ENCODE measurements at places on chromosomes 13 and 19.

DNA sequence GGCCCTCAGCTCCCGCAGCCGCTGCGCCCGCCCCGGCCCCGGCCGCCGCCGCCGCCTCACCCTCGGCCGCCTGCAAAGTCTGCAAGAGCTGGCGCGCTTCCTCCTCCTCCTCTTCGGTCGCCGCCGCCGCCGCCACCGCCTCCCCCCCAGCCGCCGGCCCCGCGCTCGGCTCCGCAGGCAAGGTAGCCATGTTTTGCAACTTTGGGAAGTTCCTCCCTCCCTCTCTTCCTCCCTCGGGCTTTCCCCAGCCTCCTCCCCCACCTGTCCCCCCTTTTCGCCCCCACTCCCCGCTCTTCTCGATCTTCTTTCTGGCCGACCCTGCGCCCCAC, 433 bp downstream of the SIX5 start:
- DNase-seq: no peak

DNA sequence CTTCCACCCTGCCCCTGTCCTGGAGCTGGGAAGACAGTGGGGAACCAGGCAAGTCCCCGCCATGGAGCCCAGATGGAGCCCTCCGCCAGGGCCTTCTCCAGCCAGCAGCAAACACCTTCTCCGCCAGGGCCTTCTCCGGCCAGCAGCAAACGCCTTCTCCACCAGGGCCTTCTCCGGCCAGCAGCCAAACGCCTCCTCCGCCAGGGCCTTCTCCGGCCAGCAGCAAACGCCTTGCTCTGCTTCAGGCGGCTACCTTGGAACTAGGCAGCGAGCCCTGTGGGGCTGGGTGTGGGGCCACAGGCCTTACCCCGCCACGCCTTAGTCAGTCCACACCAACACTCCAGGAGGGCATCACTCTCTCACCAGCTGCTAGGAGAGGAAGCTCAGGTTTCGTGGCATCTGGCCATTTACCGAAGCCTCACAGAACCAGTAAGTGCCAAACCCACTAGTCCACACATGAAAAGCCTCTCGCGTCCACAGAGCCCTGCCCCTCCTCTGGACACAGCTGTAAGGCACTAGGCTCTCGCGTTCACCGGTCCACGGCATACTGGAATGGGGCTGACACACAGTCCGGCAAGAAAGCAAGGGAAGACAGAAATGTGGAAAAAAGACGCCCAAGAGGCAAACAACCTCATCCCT, 41.0 kb downstream of the MLLT1 start:
- peak; percentile 66 for DNase-seq

GRCh38 chr13:61695147-61695546, 279.5 kb upstream of the PCDH20 start:
- DNase-seq: no peak

GRCh38 chr13:65748227-65748626, 1481.9 kb downstream of the PCDH9 start:
- DNase-seq: no peak

DNA sequence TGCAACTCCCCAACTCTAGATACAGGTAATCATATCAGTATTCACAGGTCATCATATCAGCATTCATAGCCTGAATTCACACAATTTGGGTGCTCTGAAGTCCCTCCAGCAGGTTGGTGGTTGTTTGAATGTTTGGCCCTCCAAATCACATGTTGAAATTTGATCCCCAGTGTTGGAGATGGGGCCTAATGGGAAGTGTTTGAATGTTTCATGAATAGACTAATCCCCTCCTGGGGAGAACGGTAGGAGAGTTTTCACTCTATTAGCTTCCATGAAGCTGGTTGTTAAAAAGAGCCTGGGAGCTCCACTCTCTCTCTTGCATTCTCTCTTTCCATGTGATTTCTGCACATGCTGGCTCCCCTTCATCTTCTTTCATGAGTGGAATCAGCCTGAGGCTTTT, 288.6 kb upstream of the PCDH9 start:
- DNase-seq: no peak

- DNase-seq: no peak
These were observed 796 bp downstream of the ZNF304 start for GRCh38 chr19:57351867-57352266.

DNA sequence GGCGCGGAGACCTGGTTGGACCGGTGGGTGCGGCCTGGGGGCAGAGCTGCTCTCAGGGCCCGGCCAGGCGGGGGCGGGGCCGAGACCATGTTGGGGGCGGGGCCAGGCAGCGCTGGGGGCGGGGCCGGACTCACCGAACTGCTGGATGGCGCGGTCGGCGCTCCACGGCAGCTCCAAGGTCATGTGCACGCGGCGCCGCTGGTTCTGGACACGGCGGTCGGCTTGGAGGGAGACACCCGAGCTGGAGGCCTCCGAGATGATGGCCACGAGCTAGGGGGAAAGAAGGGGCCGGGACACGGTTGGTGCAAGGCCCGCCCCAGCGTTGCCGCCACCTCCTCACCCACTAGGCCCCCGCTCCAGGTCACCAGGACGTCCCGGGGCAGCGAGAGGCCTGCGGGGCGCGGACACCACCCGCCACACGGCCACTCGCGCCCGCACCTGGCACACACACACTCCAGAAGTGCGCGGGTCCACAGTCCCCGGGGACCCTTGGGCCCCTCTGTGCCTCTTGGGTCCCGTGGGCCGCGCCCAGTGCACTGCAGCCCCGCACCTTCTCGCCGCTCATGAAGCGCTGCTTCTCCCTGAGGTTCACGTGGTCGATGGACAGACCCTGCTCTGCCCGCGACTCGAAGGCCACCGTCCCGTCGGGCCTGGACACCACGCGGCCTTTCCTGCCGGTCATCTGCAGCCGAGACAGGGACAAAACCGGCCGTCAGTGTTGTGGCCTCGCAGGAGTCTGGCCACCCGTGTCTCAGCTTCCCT, 8.7 kb downstream of the GPX4 start:
- DNase-seq: peak; percentile 86

DNA sequence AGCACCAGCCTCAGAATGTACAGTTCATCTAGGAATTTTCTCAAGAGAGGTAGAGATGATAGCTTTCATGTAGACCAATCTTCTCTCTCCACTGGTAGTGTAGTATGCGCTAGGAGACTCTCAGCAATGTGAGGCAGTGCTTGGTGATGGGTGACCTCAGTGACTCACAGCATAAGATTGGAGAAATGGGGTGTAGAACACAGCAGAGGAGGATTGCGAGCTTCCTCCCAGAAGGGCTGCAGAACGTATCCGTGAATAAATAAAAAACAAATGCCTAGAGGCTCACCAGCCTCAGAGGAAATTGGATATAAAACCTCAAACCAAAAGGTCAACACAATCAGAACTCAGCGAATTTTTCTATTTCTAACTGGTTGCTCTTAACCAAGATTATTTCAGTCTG, 182.9 kb upstream of the RXFP2 start:
- no peak for DNase-seq
